Osteocyte (in vitro differentiated cells): ENCODE measurements at places on chromosomes 6 and 20. TPM values are rescaled to one million over a fixed set of nuclear protein-coding genes. Genes with fewer than 3 reads are reported as not detected.

Gene ANKEF1
- 0.30 and 0.65 TPM in 2 replicates for total RNA-seq

GRCh38 chr6:33861722-33862121, 57.9 kb upstream of the MLN start:
- peaks cover 31% of the 10 kb centered on the region for H3K27me3 ChIP-seq
- no peak overlapping the region for H3K27ac ChIP-seq
- H3K4me1 ChIP-seq = no peaks in the 10 kb centered on the region
- H3K36me3 ChIP-seq = no peaks in the 10 kb centered on the region
- no peak overlapping the region for H3K4me3 ChIP-seq

DNA sequence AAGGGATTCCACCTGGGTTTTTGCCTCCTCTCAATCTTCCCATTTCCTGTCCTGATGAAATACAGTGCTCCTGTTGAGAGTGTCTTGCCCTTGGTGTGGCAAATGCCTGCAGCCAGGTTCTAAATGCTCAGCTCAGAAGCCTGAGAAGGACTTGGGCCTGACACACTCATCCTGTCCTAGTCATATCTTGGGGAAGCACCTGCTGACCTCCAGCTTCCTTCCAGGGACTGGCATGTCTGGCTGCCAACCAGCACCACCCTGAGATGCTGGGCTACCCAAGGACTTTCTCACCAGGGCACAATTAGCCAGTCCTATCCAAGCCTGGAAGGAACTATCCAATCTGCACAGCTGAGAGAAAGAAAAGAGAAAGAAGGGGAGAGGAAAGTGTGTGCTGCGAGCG, 43.4 kb downstream of the LRFN2 start:
- peaks cover 11% of the 10 kb centered on the region for H3K27me3 ChIP-seq
- H3K4me1 ChIP-seq = no peaks in the 10 kb centered on the region
- H3K36me3 ChIP-seq = no peaks in the 10 kb centered on the region

Gene SLC22A1
- total RNA-seq = 1.0 and 1.5 TPM in 2 replicates

DNA sequence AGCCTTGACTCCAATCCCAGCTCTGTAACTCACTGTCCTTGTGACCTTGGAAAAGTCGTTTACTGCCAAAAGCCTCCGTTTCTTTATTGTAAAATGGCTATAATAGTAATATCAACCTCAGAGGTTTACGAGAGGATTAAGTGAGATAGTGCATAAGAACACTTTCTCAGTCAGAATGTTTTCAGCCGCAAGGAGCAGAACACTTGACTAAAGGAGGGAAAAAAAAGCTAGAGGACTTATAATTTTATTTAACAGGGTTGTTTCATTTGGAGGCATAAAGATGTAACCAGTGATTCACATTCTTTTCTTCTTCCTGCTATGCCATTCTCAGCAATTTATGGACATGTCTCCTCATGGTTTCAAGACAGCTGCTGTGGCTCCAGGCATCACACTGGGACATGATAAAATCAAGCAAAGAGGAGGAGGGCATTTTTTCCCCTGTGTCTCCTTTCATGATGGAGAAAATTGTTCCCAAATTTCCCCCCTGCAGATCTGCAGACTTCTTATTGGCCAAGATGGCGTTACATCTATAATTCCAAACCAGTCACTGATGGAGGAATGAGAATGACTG, 143.0 kb upstream of the PTPN1 start:
- peaks cover 15% of the 10 kb centered on the region for H3K27me3 ChIP-seq
- no peaks in the 10 kb centered on the region for H3K36me3 ChIP-seq
- DNase-seq = no peak
- no peak overlapping the region for H3K4me3 ChIP-seq

GRCh38 chr6:133079901-133080300, 161.3 kb upstream of the EYA4 start:
- no peaks in the 10 kb centered on the region for H3K4me1 ChIP-seq
- H3K36me3 ChIP-seq = no peaks in the 10 kb centered on the region
- no peak overlapping the region for H3K4me3 ChIP-seq
- peaks cover 8% of the 10 kb centered on the region for H3K27me3 ChIP-seq

Gene TRIM10
- not detected in 2 replicates for total RNA-seq

GRCh38 chr6:109485266-109485935, 2.4 kb upstream of the ZBTB24 start:
- H3K36me3 ChIP-seq = peaks cover 10% of the 10 kb centered on the region
- H3K27me3 ChIP-seq = peaks cover 22% of the 10 kb centered on the region
- peaks cover 18% of the 10 kb centered on the region for H3K4me1 ChIP-seq
- no peak overlapping the region for H3K4me3 ChIP-seq
- no peak overlapping the region for H3K27ac ChIP-seq

GRCh38 chr6:33019372-33019771, 10.0 kb upstream of the HLA-DOA start:
- no peaks in the 10 kb centered on the region for H3K36me3 ChIP-seq
- H3K27ac ChIP-seq = no peak overlapping the region
- peaks cover 7% of the 10 kb centered on the region for H3K4me1 ChIP-seq
- no peak for DNase-seq

GRCh38 chr6:132085731-132086130, 134.6 kb upstream of the CCN2 start:
- peak overlapping the region; percentile 66 for H3K4me3 ChIP-seq
- peaks cover 77% of the 10 kb centered on the region for H3K4me1 ChIP-seq
- no peak for DNase-seq
- H3K27ac ChIP-seq = peak overlapping the region; percentile 97
- no peaks in the 10 kb centered on the region for H3K36me3 ChIP-seq

DNA sequence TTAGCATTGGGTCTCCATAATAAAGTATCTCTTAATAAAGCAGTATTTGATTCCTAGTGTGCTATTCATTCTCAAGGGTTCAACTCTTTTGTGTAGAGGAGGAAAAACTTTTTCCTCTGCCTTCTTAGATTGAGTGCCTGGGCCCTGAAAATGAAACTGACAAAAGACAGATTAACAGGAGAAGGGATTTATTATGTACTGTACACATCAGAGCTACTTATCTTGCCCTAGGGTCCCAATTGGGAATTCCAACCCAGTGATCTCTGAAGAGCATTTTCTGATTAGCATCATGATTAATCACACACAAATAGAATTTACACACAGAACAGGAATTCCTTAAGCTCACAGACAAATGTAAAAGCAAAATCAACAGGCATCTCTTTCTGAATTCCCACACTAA, 128.9 kb downstream of the CD164 start:
- H3K27ac ChIP-seq = no peak overlapping the region
- H3K36me3 ChIP-seq = no peaks in the 10 kb centered on the region

DNA sequence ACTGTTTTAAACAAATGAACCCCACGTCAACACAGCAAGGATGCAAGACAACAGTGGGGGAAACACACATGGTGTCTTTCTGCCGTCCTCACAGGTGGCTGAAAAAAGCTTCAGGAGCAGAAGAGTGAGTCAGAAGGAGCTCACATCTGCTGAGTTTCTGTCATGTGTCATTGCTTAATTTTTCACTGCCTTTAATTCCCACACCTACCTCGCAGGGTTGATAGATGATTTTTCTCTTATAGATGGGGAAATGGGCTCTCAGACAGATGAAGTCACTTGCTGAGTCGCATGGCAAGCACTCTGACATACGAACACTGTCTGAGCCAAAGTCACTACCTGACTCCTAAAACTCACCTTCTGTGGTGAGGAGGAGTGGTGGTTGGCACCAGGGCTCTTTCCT, 28.3 kb upstream of the CARMIL1 start:
- H3K4me3 ChIP-seq = no peak overlapping the region
- peaks cover 23% of the 10 kb centered on the region for H3K4me1 ChIP-seq
- DNase-seq = no peak
- no peaks in the 10 kb centered on the region for H3K27me3 ChIP-seq
- H3K27ac ChIP-seq = no peak overlapping the region

DNA sequence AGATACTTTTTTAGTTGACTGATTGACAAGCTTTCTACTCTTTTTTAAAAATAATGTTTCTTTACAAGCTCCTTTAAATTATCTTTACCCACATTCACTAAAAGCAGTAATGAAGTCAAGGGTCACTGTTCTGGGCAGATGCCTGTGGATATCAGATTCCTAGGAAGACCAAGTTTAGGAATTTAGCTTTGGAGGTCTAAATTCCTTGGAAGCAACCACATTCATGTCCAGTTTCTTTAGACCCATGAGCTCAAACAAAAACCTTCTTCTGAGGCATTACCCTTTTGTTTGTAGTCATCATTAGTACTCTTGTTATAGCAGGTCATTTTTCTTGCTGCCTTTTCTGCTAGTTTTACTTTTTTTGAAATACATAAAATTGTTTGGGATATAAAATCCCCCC, 462.9 kb upstream of the JAG1 start:
- H3K27me3 ChIP-seq = no peaks in the 10 kb centered on the region
- no peak overlapping the region for H3K4me3 ChIP-seq
- H3K27ac ChIP-seq = peak overlapping the region; percentile 63

Gene CDH26
- 0.16 and 0.46 TPM in 2 replicates for total RNA-seq

- no peak overlapping the region for H3K4me3 ChIP-seq
- H3K4me1 ChIP-seq = peaks cover 47% of the 10 kb centered on the region
Observed at GRCh38 chr6:142857796-142858555, 87.0 kb downstream of the HIVEP2 start.

Gene PRICKLE4
- total RNA-seq = 1.9 and 2.3 TPM in 2 replicates

Gene TUBB2B
- 61.7 and 67.2 TPM in 2 replicates for total RNA-seq

DNA sequence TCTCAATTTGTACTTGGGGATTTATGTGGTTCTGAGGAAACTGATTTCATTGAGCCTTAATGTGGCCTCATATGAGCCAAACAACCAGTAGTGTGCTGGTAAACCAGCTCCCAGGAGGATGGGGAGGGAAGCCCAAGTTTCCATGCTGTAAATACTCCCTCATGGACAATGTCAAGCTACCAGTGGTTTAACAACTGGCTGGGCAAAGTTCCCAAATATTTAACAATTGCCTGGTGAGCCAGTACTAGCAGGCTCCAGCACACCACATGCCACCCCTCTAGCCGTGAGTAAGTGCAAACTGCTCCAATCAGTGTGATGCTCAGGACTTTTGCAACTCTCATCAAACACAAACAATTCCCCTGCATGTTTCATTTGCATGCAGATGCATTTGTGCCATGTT, 19.2 kb upstream of the CDKN1A start:
- peaks cover 18% of the 10 kb centered on the region for H3K27me3 ChIP-seq
- no peak overlapping the region for H3K27ac ChIP-seq
- no peak overlapping the region for H3K4me3 ChIP-seq
- DNase-seq = no peak
- no peaks in the 10 kb centered on the region for H3K36me3 ChIP-seq

DNA sequence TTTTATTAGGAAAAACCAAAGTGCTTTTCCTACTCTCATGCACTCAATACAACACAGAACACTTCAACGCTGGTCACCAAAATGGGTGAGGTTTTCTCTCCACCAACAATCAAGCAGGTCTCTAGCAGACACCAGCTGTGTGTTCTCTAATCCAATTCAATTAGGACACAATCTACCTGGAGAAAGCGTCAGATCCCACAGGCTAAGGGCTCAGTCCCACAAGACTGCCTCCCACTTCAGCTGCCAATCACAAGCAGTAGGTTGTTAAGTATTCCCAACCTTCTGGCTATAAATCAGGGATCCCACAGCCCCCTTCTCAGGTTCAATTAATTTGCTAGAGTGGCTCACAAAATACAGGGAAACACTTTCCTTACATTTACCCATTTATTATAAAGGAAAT, 47.7 kb downstream of the STMND1 start:
- DNase-seq = no peak

GRCh38 chr20:22962567-22963439, 72.3 kb upstream of the SSTR4 start:
- peaks cover 14% of the 10 kb centered on the region for H3K4me1 ChIP-seq
- H3K27me3 ChIP-seq = peaks cover 8% of the 10 kb centered on the region
- no peak overlapping the region for H3K27ac ChIP-seq
- no peak for DNase-seq

DNA sequence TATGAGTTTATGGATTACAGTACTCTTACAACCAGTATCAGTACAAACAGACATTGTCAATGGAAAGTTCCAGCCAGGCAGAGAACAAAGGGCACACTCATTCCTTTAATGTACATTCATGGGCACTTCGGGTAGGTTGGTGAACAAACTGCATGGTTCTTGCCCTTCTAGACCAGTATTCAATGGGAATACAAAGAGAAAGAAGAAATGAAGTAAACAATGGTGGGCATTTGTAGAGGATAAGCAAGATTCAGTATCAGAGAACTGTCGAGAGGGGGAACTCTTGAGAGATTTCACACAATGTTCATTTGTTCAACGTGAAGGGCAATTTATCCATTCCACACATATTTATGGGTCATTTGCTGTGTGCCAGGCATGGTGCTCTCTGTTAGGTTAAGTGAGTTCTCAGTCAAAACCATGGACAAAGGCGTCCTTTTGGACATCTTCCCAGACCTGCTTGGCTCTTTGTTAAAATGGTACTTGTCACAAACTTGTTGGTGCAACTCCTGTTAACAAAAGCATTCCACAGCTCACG, 714.8 kb downstream of the DHX35 start:
- no peak for DNase-seq
- no peaks in the 10 kb centered on the region for H3K27me3 ChIP-seq
- no peak overlapping the region for H3K4me3 ChIP-seq
- H3K4me1 ChIP-seq = no peaks in the 10 kb centered on the region

Gene ADNP
- total RNA-seq = 67.4 and 79.6 TPM in 2 replicates

Gene SLC25A27
- 7.6 and 8.2 TPM in 2 replicates for total RNA-seq

Gene POU5F1
- total RNA-seq = not detected in 2 replicates

- no peak overlapping the region for H3K27ac ChIP-seq
- H3K27me3 ChIP-seq = peaks cover 27% of the 10 kb centered on the region
- no peaks in the 10 kb centered on the region for H3K4me1 ChIP-seq
- H3K36me3 ChIP-seq = no peaks in the 10 kb centered on the region
- no peak overlapping the region for H3K4me3 ChIP-seq
Observed at GRCh38 chr6:167505782-167506181, 180.9 kb downstream of the TTLL2 start.

Gene TPX2
- total RNA-seq = 22.6 and 25.5 TPM in 2 replicates

DNA sequence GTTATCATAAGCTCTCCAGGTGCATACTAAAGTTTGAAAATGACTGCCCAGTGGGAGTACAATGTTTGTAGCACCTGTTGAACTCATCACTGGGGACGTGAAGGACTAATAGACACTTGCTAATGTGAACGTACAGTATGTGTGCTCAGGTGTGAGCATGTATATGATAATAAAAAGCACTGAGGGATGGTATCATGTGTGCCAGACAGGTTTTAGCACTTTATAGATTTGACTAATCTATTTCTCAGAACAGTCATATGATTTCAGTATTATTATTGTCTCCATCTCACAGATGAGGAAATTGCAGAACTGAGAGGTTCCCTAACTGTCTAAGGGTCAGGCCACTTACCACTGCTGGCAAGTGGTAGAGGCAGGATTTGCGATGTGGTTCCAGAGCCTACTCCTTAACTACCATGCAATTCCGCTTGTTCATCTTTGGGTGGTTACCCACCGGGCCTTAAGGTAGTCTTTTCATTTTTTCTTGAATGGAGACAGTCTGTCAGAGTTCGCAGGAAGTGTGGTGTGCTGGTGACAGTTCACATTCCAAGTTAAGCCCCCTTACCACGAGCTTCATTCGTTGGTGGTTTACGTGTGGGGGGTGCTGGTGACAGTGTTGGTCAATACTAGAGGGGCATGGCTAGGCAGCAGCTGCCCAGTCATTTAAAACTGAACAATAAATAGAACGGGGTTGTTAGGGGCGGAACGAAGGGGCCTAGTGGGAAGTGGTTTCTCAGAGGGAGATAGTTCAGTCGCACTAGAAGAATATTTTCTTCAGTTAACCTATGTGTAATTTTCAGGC, 46.8 kb downstream of the RREB1 start:
- no peak overlapping the region for H3K27ac ChIP-seq
- H3K4me1 ChIP-seq = peaks cover 63% of the 10 kb centered on the region
- H3K36me3 ChIP-seq = no peaks in the 10 kb centered on the region
- DNase-seq = peak; percentile 32

Gene BMP6
- not detected in 2 replicates for total RNA-seq

Gene PXMP4
- total RNA-seq = 2.1 and 3.4 TPM in 2 replicates

Gene CRISP2
- total RNA-seq = not detected in 2 replicates
